Uterine smooth muscle cell (primary cell): ENCODE measurements at places on chromosomes 1 and 21. TPM values are rescaled to one million over a fixed set of nuclear protein-coding genes. Genes with fewer than 3 reads are reported as not detected.

The PLA2G2E gene
- not detected in 2 replicates for total RNA-seq

The ILDR2 gene
- 0.11 TPM in 1 of 2 replicates, not detected in the other for total RNA-seq

The FOXD2 gene
- total RNA-seq: 0.12 and 0.22 TPM in 2 replicates

The VASH2 gene
- 0.11 and 0.37 TPM in 2 replicates for total RNA-seq

The CD53 gene
- total RNA-seq: not detected in 2 replicates

The CHODL gene
- total RNA-seq: 0.11 TPM in 1 of 2 replicates, not detected in the other

The SPRR2E gene
- total RNA-seq: not detected in 2 replicates

The MAN1A2 gene
- 54.9 and 81.1 TPM in 2 replicates for total RNA-seq

The OR6K3 gene
- total RNA-seq: 0.12 TPM in 1 of 2 replicates, not detected in the other

The RGS16 gene
- 0.22 and 1.00 TPM in 2 replicates for total RNA-seq

The KCNE1 gene
- total RNA-seq: 0.12 TPM in 1 of 2 replicates, not detected in the other

The MPZ gene
- 0.87 and 1.00 TPM in 2 replicates for total RNA-seq

The CBR3 gene
- 17.9 and 46.8 TPM in 2 replicates for total RNA-seq
